ENCODE measurements at places on chromosomes 3 and 15.

- DNase-seq: no peak
These were observed 27.4 kb upstream of the SNTN start for GRCh38 chr3:63624941-63625560.

GRCh38 chr3:197151580-197151979 is 122.0 kb upstream of the MELTF start:
- peak; percentile 49 for DNase-seq

- DNase-seq: no peak
These were observed 402.6 kb downstream of the OCA2 start for GRCh38 chr15:27696530-27696929.

- DNase-seq: no peak
These were observed 78.9 kb downstream of the FAM174B start for GRCh38 chr15:92576597-92577200.

DNA sequence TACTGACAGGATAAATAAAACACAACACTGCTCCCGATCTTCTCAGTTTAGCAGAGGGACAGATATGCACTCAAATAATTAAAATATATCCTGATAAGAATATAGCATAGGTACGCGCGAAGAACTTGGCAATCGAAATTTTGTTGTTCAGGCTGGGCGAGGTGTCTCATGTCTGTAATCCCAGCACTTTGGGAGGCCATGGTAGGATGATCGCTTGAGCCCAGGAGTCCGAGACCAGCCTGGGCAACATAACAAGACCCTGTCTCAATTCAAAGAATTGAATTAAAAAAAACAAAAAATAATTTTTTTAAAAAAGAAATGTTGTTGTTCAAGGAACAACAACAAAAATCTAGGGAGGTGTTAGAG is 7.6 kb downstream of the B2M start:
- DNase-seq: no peak

- DNase-seq: no peak
These were observed 10.2 kb upstream of the HERC1 start for GRCh38 chr15:63843901-63844317.

DNA sequence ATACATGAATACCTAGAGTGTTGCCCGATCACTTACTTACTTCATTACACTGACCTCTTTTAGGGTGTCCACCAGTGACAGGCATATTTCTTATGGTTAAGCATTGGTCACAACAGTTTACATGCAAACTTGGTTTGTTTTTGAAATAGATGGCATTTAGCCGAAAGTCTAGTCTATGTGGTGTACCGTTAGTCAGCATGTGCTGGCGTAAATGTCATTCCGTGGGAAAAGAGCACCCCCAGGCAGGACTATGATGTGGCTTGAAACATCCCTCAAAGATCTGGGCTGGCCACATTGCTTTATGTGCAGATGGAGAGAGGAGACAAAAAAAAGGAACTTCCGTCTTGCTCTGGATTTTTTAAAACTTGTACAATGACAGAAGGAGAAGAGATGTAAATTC is 357.0 kb upstream of the ICE2 start:
- no peak for DNase-seq

GRCh38 chr3:149831321-149831720 is 18.3 kb downstream of the RNF13 start:
- DNase-seq: no peak

- no peak for DNase-seq
These were observed 17.5 kb downstream of the SENP7 start for GRCh38 chr3:101495552-101495951.

DNA sequence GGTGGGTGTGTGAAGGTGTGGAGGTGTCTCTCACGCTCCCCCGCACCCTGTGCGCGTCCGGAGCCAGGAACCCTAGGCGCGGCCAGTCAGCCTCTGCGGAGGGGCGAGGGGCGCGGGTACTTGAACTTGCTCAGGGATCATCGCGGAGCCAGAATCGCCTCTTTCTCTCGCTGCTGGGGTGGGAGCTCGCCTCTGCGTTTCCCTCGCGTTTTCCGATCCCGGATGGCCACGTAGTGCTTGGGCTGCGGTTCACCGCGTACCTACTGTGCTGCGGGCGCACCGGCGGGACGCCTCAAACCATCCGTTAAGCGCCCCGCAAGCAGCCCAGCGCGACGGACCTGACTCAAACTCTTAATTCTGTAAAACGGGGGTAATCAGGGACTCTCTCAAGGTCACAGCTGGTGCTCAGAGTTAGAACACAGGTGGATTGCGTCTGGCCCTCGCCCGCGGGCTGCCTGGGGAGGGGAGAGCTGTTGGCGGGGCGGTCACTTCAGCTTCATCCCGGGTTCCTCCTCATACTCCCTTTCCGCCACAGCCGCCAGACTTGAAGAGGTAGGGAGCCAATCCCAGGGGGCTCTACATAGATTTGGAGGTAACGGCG is 686 bp downstream of the MYRIP start:
- DNase-seq: no peak

DNA sequence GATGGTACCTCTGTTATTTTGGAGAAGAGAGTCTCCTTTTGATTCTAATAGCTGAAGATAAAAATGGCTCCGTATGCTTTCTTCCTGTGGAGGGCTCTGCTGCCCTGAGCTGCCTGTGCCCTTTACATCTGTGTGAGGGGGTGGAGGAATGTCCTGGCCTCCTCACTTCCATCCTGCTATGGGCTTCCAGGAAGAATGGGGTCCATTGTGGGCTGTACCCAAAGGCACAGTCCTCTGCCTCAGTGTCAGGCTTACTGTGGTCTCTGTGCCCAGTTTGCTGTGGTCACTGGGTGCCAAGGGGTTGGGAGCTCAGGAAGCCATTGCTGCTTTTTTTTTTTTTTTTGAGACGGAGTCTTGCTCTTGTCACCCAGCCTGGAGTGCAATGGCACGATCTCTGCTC is 14.4 kb downstream of the DAG1 start:
- no peak for DNase-seq

- DNase-seq: no peak
These were observed 406.8 kb upstream of the ZNF385D start for GRCh38 chr3:22157848-22158247.

GRCh38 chr15:97504031-97504792 is 456.3 kb upstream of the ARRDC4 start:
- DNase-seq: peak; percentile 15

GRCh38 chr3:8500319-8500988 is 1.2 kb upstream of the LMCD1 start:
- DNase-seq: peak; percentile 72

DNA sequence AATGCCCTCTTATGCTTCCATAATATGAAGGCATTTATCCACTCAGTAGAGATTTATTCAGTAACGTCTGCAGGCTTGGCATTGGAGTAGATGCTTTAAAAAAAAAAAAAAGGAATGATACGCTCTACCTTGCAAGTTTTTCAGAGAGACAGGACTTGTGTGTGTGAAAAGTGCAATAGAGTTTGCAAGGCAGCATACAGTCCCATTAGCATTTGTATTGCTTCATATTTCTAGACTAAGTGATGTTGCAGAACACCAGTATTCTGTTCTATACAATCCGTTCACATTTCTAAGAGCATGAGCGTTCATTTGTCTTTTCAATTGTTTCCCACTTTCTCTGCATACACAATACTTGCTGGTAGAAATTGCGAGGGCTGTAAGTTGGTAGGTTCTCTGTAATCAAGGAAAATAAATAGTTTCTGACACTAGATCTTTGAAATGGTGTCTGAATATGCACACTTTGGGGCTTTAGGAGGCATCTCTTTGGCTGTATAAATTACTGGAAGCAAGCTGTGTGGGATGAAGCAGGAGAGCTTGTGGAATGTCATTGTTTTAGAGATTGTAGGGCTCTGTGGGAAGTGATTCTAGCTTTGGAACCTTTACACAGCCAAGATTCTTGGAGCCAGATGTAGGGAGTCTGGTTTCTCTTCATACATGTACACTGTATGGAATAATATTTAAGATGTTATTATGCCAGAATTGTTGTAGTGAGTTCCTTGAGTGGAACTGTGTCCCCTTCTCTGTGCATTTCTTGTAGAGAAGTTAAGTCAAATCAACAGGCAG is 262.7 kb downstream of the FEZF2 start:
- DNase-seq: no peak

DNA sequence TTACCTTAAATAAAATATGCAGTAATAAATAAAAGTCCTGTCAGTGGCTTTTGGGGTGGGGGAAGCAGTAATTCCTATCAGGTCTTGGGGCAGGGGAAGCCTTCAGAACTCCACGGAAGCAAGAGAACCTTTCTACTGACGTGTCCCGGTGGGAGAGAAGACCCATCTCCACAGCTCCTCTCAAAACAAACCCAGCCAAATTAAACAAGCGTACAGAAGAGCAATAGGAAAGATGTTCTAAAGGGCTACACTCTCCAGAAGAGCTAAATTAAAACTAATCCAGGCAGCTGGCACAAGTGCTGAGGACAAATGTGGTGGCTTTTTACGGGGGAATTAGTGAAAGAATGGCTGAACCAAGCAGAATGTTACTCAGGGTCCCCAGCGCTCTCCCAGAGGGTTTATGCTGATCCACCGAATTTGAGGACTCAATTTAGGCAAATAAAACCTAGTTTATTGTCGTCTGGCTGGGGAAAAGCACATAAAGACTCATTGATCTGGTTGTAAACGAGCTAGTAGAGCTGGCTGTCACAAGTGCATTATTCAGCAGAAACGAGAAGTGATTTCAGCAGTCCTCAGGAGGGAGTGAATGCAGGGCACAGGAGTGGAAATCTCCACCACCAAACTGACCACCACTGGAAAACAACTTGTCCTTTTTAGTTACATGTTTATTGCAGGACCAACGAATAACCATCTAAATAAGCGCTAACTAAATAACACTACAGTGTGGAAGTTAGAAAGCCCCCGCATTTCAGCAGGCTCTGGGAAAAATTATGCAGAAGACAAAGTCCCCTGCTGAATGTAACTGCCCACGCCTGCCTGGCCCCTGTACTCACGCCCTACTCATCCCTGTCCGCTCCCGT is 13.5 kb downstream of the BFSP2 start:
- no peak for DNase-seq

DNA sequence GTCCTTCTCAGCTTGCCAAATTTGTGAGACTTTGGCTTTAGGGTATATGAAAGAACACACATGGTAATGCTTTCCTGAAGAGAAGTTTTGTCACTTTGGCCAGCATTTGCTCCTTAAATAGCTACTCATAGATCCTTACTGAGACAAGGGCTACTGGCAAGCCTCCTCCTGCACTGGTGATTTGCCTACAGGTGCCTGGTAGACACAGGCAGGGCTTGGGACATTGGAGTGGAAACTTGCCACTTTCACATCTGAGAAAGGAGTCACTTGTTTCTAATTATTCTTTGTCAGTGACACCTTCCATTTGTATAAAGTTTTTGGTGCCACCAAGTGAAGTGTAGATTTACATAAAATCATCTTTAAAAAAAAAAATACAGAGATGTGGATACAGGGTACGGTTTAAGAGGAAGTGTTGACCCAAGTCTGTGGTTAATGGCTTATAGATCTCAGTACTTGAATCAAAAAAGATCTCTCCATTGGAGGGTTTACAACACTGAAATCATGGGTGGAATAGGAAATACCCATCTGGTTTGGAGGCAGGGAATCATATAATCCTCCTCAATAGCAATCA is 132.8 kb upstream of the GADL1 start:
- DNase-seq: no peak

- no peak for DNase-seq
These were observed 13.5 kb upstream of the SUCNR1 start for GRCh38 chr3:151859905-151860304.

DNA sequence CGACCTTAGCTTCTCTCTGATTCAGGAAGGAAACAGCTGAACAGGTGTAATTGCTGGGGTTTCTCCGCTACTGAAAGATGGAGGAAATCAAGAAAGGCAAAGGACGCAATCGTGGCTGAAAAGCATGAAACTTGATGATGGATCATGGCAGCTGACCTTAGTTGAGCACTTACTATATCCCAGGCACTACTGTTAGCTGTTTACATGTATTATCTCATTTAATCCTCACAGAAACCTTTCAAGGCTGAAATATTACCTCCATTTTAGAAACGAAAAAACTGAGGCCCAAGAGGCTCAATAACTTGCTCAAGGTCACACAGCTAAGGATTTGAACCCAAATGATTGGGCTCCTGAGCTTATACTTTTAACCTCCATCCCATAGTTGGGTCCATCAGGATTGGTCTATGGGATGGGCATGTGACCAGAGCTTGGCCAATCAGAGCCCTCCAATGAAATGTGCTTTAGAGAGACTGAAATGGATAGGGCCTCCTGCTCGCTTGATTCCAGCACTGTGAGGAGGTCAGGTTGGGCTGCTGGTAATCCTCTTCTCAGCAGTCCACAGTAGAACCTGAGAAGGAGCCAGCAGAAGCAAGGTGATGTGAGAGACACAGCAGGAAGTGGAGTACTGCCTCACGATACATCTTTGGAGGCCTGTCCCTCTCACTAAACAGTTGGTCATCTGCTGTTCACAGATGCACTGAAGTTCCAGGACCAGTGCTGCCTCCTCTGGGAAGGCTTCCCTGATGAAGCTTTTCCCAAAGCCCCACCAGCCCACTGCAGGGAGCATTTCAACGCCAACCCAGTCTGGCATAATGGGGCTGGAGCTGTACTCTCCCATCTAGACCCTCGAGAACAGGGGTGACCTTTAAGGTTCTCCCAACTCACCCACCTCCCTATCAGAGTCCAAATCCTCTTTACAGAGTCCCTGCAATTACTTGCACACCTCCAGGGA is 10.4 kb downstream of the CLN6 start:
- DNase-seq: no peak

DNA sequence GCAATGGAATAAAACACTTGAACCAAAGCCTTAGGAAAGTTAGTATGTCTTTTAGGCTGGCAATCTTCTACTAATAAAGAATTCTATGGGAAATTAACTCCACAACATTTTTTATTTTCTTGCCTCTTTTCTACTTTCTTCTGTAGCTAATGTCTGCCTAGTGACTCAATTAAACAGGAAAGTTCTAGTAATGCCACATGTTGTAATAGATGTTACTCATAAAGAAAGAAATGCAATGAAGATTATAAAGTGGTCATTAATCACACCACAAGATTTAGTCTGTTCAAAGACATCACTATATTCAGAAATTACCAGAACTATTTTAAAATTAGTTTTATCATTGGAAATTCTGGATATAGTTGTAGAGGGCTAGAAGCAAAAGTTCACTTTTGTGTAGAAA is 329.7 kb downstream of the SI start:
- no peak for DNase-seq

GRCh38 chr3:71785532-71786216 is 726 bp upstream of the PROK2 start:
- no peak for DNase-seq

GRCh38 chr15:64552281-64552948 is 92.0 kb downstream of the ZNF609 start:
- no peak for DNase-seq

DNA sequence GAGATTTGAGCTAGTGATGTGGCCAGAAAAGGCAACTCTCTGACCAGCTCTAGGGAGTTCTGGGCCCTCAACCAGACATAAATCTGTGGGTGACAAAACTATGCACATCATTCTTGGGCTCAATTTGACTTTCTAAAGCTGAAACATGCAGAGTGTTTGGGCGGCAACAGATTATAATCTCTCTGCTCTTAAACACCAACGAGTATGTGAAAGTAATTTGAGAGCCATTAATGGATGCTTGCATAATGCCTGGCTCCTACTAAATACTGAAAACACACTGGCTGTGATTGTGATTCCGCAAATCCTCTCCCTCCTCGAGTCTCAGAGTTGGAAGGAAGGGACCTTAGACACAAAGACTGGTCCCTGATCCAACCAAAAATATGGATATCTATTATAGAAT is 186.7 kb downstream of the UACA start:
- DNase-seq: no peak

All from ACHN (cell line).